Muscle of arm (tissue), 14 donors: ENCODE measurements at places on chromosomes 16 and 17.

GRCh38 chr17:46013127-46013501 is 14.1 kb downstream of the STH start:
- no peak for DNase-seq

- no peak for DNase-seq
Observed at GRCh38 chr17:30475206-30475605, 2.0 kb upstream of the GOSR1 start.

- no peak for DNase-seq
Observed at GRCh38 chr16:84543253-84543652, 38.8 kb upstream of the MEAK7 start.

GRCh38 chr16:86681031-86681756 is 102.8 kb downstream of the FOXL1 start:
- DNase-seq, result no peak

GRCh38 chr16:31386157-31386984 is 6.8 kb upstream of the ITGAD start:
- no peak for DNase-seq
